ENCODE measurements at places on chromosomes 2 and 18.

- no peak for DNase-seq
Measured at GRCh38 chr2:8247905-8248622, 433.8 kb upstream of the ID2 start.

DNA sequence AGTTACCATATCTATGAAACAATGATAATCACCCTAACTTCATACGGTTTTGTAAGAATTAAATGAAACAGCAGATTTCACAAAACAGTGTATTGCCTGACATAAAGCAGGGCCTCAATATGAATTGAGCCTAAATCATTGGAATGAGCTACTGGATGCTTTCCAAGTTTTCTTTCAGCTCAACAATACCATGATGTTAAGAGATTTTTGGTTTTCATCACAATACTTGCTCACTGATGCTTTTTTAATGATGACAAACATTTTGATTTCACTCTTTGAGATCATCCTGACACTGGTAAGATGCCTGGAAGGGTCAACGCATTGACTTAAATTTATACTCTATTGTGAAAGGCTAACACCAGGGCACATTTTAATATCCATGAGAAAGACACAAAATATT, 377.5 kb downstream of the ZNF521 start:
- no peak for DNase-seq

DNA sequence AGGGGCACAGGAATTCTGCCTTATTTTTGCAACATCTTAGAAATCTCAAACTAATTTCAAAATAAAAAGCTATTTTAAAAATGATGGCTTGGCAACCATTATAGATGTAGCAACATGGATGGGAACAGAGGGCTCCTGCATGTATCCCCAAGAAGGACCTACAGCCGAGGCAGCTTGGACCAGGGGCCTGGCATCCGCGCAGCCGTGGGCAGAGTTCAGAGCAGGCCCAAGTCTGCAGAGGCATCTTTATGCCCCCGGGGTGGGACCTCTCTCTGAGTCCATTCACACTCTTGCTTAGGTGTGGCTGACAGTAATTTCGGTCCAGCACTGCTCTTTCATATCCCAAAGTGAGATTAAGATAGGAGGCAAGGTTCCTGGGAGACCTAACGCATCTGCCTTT, 425.8 kb upstream of the MYT1L start:
- no peak for DNase-seq

DNA sequence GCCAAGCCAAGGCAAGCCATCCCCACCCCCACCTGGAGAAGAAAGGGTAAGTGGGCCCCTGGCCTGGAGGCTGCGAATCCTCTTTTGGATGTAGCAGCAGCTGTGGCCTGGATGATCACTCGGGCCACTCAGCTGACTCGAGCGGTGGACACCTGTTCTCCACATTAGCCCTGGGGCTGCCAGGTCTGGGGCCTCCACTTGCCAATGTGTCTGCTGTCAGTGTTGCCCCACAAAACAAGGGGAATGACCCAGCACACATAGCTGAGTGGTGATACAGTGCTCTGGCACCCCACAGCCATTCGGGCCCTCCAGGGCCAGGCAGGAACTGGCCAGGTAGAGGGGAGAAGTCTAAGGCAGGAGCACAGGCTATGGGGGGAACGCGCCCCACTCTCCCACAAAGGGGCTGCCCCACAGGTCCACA, 2.6 kb downstream of the STK25 start:
- DNase-seq: no peak

- DNase-seq: no peak
Measured at GRCh38 chr18:7626922-7627440, 59.9 kb downstream of the PTPRM start.

DNA sequence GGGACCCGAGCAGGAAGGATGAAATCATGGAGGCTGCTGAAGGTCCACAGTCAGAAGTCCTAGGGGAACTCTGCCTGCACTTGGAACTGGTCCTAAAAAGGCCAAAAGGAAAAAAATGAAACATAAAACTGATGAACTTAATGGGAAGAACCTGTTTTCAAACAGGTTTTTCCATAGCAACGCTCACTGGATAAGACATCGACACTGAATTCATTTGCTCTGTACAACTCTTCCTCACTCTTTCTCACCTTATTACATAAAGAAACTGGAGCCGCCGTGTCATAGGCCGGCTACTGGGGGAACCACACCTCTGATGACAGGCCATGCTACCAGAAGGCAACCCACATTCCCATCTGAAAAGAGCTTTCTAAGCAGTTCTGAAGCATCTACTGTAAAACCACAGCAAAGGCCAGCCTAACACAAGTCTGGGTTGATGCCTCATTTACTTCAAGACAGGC, 83.6 kb downstream of the FARSB start:
- no peak for DNase-seq

- no peak for DNase-seq
Measured at GRCh38 chr2:31558401-31559295, 22.1 kb downstream of the SRD5A2 start.

- DNase-seq: no peak
Measured at GRCh38 chr2:148586522-148587128, 57.9 kb upstream of the EPC2 start.

DNA sequence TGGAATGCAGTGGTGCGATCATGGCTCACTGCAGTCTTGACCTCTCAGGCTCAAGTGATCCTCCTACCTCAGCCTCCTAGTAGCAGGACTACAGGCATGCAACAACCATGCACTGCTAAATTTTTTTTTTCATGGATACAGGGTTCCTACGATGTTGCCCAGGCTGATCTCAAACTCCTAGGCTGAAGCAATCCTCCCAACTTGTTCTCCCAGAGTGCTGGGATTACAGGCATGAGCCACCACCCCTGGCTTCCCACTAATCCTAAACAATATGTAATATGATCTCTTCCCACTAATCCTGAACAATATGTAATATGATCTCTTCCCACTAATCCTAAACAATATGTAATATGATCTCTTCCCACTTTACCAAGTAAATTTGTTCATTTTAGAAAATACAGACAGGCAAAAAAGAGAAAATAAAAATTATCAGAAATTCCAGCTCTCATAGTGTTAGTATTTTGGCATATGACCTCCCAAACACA, 33.7 kb upstream of the C18orf32 start:
- no peak for DNase-seq

DNA sequence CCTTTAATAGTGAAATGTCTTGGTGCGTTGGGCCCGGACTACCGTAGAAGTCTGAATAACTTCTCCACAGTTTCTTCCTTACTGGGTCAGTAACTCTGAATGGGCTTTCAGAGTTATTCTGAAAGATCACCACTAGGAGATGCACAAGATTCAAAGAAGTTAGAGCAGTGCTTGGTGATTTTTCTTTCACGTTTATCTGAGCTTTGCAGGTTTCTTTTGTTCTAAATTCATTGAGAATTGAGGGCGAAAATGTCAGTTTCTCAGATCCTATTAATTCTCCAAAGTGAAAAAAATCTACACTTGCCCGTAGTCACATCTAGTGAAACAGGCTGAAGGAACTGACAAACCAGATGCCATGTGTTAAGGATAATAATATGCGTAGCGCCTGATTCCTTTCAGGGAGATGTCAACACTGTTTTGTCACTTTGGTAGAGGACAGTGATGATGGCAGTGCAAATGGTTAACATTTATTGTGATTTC, 70.1 kb downstream of the QPCT start:
- peak; percentile 23 for DNase-seq

- no peak for DNase-seq
Measured at GRCh38 chr2:128310761-128311160, 7.9 kb downstream of the HS6ST1 start.

DNA sequence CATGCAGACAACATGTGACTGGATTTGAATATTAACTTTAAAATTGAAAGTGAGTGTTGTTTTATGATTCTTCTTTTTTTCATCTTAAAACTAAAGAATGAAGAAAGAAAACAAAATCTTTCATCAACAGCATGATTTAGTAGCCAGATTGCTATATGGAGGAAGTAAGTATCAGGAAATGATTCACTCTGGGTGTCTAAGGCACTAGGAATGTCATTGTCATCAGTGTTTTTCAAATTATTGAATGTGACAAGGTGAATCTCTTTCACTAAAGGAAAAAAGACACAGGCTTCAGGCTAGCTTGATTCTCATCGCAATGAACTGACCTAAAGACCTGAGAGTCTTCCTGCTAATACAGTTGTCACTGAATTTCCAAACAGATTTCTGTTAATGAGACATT, 430.1 kb downstream of the FBXO15 start:
- no peak for DNase-seq

GRCh38 chr2:160125828-160126227, 63.4 kb upstream of the PLA2R1 start:
- no peak for DNase-seq

DNA sequence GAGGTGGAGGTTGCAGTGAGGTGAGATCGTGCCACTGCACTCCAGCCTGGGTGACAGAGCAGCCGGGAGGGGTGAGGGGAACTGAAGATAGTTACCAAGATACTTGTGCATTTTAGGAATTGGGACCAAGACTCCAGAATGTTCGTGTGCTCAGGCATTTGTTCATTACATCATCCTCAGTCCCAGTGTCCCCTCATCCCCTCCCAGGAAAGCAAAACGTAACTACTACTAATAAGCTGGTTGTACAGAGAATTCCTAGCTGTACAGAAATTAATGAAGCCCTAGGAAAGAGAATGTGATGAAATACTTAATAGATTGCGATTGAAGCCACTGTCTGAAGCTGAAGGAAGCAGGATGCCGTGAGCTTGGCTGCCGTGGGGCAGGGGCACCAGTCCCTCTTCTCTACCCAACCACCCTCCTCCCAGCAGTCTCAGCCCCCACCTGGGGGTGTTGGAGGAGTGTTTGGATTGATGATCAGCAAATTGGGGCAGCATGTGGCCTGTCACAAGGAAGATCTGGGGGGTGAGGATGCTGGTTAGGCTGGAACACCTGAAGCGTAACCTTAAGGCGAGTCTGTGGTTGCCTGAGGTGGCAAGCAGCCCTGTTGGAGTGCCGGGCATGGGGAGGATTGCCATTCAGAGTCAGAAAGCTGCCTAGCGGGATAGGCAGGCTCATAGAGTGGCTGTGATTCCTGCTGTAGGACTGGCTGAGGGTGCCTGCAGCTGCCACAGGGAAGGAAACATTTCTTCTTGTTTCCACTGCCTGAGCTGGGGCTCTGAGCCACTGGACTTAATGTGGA, 140.9 kb downstream of the SH3RF3 start:
- DNase-seq: no peak

DNA sequence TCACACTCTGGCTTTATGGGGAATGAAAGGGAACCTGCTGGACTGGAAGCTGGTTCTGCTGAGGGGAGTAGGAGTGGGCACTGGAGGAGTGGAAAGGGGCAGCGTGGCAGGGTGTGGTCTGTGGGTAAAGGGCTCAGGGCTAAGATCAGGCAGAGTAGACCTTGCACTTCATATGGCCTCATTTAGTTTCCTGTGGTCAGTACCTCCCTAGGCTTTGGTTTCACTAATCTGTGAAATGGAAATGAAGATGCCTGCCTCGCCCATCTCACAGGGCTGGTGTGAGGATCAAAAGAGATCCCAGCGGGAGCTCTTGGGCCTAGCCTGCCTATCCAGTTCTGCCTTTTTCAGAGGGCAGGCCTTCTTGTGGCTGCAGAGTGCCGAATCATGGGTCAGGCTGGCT, 208.7 kb downstream of the LOXHD1 start:
- DNase-seq: no peak

DNA sequence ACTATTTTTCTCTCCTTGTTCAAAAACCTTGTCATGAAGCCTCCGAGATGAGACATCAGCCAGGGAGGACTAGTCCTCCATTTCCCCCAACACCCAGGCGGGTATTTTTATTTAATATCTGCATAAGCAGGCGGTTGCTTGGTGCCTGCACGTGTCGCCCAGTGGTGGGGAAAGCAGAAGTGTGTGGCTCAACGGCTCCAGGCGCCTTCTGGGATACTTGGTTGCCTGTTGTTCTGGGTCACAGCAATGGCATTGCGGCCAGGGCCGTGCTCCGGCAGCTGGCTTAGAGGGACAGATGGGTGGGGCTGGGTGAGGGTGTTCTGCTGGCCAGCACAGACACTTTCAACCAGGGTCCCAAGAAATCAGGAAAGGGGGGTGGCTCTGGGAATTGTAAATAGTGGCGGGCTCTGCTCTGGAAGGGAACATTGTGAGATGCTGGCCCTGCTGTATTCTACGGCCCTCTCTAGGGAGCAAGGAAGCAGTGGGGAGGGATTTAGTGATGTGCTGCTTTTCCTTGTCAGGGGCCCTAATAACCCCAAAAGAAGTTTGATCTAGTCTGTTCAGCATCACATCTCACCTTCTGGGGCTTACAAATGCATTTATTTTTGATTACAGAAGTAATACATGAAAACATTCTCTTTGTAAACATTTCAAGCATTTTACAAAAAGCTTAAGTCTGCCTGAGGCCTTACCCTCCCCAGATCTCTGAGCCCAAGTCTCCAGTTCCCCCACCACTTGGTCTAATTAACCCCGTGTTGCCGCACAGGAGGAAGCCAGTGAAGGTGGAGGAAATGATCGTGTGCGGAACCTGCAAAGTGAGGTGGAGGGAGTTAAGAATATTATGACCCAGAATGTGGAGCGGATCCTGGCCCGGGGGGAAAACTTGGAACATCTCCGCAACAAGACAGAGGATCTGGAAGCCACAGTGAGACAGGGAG, 1.1 kb downstream of the VAMP8 start:
- DNase-seq: peak; percentile 84

GRCh38 chr18:31401156-31402025, 24.8 kb downstream of the DSG4 start:
- no peak for DNase-seq

DNA sequence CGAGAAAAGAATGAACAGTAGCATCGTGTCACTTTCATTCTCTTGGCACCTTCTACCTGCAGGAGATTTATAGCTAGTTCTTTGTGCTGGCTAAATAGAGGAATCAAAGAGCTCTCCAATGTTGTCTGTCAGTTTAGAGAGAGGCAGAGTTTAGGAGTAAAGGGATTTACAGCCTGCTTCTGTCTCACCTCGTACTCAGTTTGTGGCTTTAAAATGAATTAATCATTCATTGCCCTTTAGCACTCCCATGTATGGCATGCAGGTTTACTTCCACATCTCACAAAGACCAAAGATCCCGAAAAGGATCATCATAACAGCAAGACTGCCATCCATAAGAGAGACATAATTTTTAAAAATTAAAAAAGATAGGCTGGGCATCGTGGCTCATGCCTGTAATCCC, 42.4 kb upstream of the ATL2 start:
- no peak for DNase-seq

- no peak for DNase-seq
Measured at GRCh38 chr2:240213226-240213475, 72.7 kb upstream of the OTOS start.

- DNase-seq: no peak
Measured at GRCh38 chr2:8750221-8750620, 68.4 kb downstream of the ID2 start.

GRCh38 chr2:46358713-46359112, 61.5 kb downstream of the EPAS1 start:
- no peak for DNase-seq

GRCh38 chr2:231957913-231958763, 3.4 kb upstream of the DIS3L2 start:
- DNase-seq: no peak

DNA sequence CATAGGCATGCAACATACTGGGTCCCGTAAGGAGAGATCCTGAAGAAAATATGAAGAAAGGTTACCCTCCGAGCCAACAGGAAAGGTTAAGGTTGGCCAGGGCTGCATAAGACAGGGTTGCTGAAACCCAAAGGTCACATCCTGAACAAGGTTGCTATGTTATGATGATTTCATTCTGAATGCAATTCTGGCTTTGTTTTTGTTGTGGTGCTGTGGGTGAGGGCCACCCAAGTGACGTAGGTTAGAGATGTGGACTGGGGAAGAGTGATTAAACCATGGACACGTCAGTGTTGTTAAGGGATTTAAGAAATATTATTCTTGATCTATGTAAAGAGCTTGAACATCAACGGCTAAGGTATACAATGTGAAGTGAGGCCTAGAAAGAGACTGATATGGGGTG, 60.0 kb downstream of the ZEB2 start:
- no peak for DNase-seq

- peak; percentile 19 for DNase-seq
Measured at GRCh38 chr2:176652300-176653182, 383.3 kb downstream of the MTX2 start.
